ENCODE measurements at places on chromosomes 7 and 10.
A peak's percentile ranks its signal among the peaks of the same experiment; 100 is the strongest.

- no peak for DNase-seq
These were observed 155.9 kb downstream of the FGFR2 start for GRCh38 chr10:121442086-121442935.

GRCh38 chr10:73413108-73413527 lies 740 bp downstream of the ANXA7 start:
- DNase-seq, result peak; percentile 36

- DNase-seq, result no peak
These were observed 35.5 kb downstream of the SORCS1 start for GRCh38 chr10:107129000-107129399.

GRCh38 chr7:23434147-23434917 lies 36.0 kb downstream of the IGF2BP3 start:
- no peak for DNase-seq

DNA sequence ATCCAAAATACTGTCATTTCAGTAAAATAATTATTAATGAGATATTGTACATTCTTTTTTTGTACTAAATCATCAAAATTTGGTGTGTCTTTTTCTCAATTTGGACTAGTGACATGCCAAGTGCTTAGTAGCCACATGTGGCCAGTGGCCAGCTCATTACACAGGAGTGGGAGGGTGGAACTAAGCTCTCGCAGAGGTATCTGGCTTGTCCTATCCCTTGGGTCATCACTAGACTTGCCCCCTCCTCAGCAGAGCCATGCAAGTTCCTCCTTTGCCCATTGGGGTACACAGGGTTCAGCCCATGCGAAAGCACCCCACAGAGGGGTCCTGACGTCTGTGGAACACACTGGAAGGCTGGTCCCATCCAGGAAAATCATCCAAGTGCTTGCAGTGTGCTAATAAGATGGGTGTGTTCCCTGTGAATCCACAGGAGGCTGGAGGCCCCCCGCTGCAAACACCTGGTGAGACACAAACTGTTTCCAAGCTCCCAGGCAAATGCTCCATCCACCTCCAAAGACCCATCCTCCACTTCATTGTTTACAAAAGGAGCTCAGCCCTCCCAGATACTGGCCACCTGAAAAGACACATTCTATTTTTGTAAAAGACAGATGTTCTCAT lies 1.3 kb downstream of the ARHGAP22 start:
- DNase-seq, result no peak

DNA sequence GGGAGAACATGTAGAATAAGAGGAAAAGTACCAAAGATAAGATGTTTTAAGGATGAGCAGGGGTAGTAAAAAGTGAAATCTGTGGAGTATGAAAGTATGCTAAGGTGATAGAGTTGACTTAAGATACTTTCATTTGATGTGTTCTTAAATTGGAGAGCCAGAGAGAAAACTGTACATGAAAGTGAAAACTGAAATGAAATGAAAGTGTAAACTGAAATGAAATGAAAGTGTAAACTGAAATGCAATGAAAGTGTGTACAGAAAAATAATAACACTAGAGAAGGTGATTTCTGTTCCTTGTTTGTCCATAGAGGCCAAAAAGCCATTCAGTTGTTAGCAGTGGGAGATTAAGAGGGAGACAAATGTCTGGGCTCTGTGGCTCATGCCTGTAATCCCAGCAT lies 17.5 kb downstream of the AHR start:
- no peak for DNase-seq

- peak; percentile 55 for DNase-seq
These were observed 29.3 kb upstream of the SH3PXD2A start for GRCh38 chr10:103884681-103885139.

GRCh38 chr7:6482743-6483119 lies 35.0 kb upstream of the DAGLB start:
- DNase-seq, result no peak

- no peak for DNase-seq
These were observed 23.0 kb upstream of the LEP start for GRCh38 chr7:128217967-128218652.
